ENCODE measurements at places on chromosomes 12 and 14. TPM values are rescaled to one million over a fixed set of nuclear protein-coding genes. Genes with fewer than 3 reads are reported as not detected.

The STYK1 gene
- total RNA-seq = not detected

DNA sequence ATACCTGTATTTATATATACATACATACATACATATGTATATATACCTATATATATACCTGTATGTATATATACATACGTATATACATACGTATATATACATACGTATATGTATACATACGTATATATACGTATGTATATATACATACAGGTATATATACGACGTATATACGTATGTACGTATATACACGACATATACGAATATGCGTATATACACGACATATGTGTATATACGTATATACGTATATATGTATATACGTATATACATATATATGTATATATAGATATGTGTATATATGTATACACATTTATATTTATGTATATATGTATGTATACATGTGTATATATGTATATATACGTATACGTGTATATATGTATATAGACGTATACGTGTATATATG, 92.7 kb upstream of the ABCD2 start:
- no peak for DNase-seq

- DNase-seq = no peak
These were observed 17.4 kb downstream of the ACVRL1 start for GRCh38 chr12:51924551-51925319.

DNA sequence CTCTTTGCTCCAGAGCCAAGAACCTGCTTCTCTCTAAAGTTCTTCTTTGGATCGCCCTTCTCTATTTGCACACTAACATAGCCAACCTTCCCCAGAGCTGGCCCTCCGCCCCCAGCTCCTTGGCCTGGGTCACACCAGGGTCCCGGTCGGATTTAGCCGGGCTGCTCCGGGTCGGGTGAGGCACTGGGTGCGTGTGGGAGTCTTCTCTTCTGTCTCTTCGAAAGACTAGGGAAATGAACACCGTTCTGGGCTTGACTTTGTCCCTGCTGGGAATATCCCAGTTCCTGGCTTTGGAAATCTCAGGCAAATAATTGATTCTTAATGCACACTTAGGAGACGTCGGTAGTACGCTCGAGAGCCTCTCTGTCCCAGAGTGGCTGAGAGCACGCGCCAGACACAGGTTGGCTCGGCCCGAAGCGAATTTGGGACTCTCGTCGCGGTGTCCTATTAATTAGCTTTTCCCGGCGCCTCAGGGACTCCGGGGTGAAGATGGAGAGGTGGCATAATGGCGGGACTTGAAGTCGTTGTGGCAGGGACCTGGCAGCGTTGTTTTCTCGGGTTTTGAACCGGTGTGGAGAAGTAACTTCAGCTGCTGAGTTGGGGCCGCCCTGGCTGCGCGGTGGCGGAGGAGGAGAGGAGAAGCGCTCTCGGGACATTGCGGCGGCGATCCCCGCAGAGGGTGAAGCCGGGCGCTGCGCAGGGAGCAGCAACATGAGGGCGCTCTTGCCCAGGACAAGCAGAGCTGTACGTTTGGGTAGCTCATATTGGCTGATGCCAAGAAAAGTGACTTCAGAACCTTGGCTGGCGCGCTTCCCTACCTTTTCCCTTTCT, 7.5 kb downstream of the FOXG1 start:
- DNase-seq = peak; percentile 65

DNA sequence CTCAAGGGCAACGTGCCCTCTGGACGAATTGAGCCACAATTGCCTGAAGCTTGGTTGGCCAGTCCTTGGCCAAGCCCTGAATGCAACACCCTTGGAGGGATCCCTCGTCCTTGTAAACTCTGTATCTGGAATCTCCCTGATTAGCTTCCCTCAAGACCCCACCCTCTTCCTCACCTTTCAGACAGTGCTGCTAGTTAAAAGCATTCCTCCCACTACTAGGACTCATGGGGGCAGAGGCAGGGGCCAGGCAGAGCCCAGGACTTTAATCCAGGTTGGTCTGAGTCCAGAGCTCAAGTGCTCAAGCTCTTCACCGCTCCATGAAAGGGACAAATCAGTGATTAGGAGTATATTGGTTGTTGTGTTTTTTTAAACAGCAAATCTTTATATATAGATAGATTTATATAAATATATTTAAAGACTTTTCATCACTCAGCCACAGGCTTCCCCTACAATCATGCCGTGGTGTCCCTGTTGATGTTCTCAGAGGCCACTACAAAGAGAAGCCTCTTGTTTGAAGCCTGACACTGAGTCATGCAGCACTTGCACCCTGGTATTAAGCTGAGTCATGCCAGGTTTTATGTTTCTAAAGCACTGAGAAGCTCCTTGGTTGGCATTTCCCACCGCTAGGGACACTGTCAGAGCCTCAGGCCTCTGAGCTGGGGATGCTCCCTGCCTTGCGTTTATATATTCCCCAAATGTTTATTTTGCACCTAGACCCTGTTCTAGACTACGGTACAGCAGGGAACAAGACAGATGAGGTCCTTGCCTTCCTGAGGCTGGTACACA, 53.8 kb upstream of the GSC start:
- DNase-seq = peak; percentile 55

The TAS2R9 gene
- not detected for total RNA-seq

- no peak for DNase-seq
These were observed 70.2 kb upstream of the FBRSL1 start for GRCh38 chr12:132419631-132420246.

The NPC2 gene
- 549 TPM for total RNA-seq

The INHBC gene
- total RNA-seq = not detected

The CLEC14A gene
- not detected for total RNA-seq

GRCh38 chr14:101112351-101113107, 209.0 kb upstream of the RTL1 start:
- DNase-seq = no peak

The GUCY2C gene
- total RNA-seq = 0.11 TPM

DNA sequence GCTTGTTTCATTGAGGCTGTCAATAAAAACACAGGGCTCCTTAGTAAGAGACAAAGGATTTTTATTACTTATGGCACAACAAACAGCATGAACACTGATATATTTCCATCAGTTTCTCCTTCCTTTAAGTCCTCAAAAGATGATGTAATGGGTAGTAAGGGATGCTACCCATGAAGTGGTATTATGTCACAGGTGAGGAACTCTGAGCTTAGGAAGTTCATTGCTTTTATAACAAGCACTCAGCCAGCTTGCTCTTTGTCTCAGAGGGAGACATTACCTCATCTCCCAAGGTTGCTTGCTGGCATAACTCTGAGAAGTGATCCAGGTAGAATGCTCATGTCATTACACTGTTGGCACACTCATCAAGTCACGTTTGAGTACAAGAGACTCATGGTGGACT, 287.0 kb upstream of the OR4E1 start:
- DNase-seq = no peak

DNA sequence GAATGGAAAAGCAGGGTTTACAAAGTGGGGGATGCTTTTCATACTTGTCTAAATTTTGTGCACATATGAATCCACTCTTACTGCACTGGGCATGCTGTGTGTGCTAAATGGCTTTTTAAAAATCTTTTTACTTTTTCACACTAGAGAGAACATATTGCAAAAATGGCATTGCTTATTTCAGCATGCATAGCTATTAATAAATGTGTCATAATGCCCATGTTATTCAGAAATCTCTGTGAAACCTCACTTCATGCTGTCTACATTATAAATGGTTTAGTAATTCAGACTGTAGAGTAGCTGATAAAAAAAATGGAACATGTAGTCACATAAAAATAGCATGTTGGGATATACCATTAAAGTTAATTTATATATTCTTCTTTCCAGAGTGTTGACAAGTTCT, 593.8 kb downstream of the RPL10L start:
- no peak for DNase-seq

GRCh38 chr12:108915632-108916133, 35.8 kb downstream of the DAO start:
- DNase-seq = no peak

DNA sequence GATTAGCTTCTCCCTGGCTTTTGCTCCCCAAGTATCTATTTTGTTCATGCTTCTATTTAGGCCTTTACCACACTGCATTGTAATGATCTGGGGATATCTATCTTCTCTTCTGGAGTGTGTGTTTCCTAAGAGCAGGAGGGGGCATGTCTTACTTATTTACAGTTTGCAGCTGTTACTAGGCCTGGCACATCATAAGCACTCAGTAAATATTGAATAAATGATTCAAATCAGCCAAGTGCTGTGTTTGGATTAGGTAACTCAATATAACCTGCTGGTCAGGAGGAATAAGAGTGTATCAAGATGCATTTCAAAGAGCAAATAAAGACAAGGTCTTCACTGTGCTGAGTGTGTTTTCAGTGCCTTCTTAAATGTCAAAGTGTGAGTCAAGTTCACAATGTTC, 186.1 kb downstream of the FOXG1 start:
- DNase-seq = no peak

The PRICKLE1 gene
- total RNA-seq = 4.4 TPM

DNA sequence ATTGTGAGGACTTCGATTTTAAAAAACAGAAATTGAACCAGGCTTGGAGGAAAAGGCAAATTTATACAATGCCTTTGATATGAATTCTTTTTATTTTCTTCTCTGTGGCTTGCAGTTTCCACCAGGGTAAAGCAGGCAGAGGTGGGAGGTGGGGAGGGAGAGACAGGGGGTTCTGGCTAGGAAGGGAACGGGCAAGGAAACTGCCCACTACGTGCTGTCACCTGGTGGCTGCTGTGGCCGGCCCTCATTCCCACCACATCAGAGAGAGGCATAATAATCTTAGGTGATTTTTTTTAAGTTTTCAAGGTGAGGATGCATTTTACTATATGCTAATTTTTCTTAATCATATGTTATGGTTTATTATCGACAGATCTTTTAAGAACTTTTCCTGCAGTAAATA, 145.8 kb downstream of the CACNA1C start:
- DNase-seq = no peak

GRCh38 chr14:97052001-97052400, 254.8 kb downstream of the VRK1 start:
- DNase-seq = no peak

The MYO1A gene
- total RNA-seq = not detected

DNA sequence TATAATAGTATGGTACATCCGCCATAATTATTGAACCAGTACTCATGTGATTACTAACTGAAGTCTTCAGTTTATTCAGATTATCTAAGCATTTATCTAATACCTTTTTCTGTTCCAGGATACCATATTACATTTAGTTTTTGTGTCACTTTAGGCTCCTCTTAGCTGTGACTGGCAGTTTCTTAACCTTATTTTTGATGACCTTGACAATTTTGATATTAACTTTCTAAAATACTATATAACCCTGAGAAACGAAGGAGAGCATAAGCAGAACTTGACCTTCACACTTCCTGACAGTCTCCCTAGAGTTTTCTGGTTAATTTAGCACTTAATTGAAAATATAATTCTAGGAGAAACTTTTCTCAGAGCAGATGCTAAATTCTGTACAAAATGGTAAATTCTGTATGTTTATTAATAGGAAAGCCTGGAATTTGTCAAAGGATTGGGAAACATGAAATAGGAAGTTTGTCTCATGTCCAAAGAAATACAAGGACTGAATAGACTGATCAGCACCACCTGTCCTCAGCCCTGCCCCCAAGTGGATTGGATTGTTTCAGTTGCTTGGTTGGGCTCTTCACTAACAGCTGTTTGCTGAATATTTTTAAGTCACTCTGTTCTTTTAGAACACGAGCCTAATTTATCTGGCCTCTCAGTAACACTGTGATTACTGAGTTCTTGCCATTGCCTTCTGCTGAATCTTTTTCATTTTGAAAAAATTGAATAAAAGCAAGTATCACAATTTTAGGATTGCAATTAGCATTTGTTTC, 6.0 kb downstream of the BICDL1 start:
- no peak for DNase-seq

GRCh38 chr14:83379436-83379835, 1845.8 kb upstream of the SEL1L start:
- no peak for DNase-seq

DNA sequence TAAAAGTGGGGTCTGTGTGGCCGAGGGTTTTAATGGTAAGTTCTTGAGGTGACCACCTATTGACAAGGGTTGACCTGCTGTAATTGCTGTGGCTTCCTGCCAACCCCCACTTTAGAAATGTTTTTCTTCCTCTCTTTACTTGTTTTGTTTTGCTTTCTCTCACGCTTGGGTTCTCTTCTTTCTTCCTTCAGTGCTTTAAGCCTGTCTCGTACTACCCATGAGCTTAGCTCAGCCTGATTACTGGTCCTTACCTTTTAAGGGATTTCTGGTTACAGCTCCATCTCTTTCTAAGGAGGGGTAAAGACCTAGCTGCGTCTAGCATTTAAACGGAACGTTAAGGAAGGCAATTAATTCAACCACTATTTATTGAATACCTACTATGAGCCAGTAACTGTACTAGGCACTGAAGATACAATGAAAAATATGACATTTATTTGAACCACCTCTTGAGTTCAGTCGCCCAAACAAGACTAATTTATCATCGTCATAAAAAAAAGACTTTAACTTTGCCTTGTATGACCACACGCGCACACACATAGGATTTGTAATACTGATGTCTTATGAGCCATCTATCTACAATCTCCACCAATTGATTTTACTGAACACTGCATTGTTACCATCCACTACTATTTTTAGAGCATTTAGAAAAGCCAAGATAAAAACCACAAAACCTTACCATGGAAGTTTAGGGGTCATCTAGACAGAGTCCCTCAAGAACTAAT, 888 bp upstream of the PPP1R12A start:
- peak; percentile 13 for DNase-seq

The MUCL1 gene
- not detected for total RNA-seq

The HOTAIR gene
- total RNA-seq = not detected

DNA sequence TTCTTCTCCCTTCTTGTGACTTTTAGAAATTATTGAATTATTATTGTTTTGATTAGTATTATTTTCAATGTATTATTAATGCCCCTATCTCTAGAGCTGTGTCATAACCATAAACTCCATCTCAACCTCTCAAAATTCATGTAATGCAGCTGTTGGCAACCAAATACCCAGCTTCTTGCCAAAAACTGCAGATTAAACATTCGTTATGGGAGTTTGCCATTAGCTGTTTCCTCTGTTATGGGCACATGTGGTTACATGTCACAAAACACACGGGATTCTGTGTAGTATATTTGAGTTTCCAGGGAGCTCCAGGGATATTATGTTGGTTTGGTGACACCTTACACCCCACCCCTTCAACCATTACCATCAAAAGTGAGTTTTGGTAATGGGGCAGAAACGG, 2.8 kb upstream of the ALX1 start:
- no peak for DNase-seq

The SPX gene
- total RNA-seq = 2.6 TPM

The KLRC2 gene
- total RNA-seq = not detected

GRCh38 chr12:28223025-28223554, 32.8 kb downstream of the CCDC91 start:
- DNase-seq = no peak

- no peak for DNase-seq
These were observed 22.6 kb downstream of the WSCD2 start for GRCh38 chr12:108151533-108152169.
